ENCODE measurements at places on chromosomes 12 and 14.

DNA sequence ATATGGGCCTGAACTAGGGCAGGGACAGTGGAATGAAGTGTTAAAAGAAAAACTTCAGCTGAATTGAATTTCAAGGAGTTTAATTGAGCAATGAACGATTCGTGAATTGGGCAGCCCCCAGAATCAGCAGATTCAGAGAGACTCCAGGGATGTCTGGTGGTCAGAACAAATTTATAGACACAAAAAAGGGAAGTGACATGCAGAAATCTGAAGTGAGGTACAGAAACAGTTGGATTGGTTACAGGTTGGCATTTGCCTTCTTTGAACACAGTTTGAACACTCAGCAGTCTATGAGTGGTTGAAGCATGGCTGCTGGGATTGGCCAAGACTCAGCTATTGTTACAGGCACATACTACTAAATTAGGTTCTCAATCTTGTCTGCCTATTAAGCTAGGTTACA is 9.7 kb upstream of the TBPL2 start:
- no peak for DNase-seq

DNA sequence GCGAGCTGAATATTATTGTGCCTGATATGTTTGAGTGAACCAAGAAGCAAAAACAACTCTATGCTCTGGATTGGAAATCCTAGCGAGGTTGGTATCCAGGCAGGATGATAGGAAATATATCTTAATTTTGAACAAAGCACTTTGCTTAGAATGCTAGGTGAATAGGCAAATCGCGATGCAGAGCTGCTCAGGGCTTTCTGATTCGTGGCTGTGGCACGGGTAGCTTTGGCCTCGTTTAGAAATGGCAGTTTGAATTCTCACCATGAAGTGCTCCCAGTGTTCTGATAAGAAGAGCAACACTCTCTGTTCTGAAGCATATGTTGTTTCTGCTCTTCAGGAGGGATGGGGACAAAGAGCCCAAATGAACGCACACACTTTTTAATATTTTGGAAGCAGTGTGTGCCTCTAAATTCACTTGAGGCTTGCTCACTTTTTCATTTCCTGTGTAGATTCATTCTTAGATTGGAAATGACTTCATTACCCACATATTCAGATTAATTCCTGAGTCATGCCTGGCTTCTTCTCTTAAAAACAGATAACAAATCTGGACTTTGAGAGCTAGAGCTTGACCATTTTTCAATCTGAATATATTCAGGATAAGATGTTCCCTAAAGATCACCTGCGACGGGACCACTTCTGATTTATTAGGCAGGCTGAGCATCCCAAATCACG is 200.9 kb downstream of the RPAP3 start:
- DNase-seq, result no peak

- no peak for DNase-seq
These were observed 2.4 kb upstream of the FLRT2 start for GRCh38 chr14:85527445-85528035.

DNA sequence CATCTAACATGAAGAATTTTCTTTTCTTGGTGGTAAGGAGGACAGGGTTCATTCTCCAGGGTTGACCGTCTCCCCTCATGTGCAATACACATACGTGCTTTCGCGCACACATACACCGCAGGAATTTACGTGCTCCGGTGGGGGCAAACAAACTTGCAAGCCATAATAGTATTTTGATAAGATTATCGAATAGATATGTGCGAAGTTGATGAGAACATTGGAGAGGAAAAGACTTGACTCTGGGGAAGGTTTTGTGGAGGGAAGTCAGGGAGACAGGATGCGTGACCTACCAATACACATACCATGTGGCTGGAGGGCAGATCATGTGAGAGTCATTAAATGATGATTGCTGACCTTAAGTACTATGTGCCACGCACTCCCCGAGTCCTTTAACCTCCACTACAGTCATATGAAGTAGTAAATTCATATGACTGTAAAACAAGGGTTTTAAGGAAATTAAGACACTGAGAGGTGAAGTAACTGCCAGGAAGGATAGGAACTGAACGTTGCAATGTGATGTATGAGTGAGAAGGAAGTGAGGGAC is 921 bp downstream of the RAD51B start:
- DNase-seq, result no peak

DNA sequence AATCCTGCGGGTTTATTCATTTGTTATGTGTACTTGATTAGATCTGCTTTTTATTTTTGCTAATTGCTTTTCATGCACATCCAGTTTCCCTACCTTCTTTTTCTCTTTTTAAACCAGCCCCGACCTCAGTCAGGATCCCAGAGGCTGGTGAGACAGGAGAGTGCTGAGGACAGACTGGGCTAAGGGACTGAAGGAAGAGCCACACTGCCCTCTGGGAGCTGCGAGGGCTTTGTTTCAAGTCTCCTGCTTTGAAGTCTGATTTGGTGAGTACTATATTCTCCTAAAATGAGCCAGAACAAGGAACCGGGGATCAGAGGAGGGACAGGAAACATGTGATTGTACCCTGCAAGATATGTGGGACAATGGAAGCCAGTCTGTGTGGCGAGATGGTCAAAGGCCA is 23.9 kb downstream of the PRICKLE1 start:
- no peak for DNase-seq

- no peak for DNase-seq
These were observed 133.9 kb upstream of the SCAF11 start for GRCh38 chr12:46124132-46124847.

All from D721Med (cell line).